NCI-H2171 (cell line): ENCODE measurements at places on chromosomes 6 and 20.

- DNase-seq, result no peak
These were observed 43.1 kb downstream of the JPH2 start for GRCh38 chr20:44143936-44144335.

DNA sequence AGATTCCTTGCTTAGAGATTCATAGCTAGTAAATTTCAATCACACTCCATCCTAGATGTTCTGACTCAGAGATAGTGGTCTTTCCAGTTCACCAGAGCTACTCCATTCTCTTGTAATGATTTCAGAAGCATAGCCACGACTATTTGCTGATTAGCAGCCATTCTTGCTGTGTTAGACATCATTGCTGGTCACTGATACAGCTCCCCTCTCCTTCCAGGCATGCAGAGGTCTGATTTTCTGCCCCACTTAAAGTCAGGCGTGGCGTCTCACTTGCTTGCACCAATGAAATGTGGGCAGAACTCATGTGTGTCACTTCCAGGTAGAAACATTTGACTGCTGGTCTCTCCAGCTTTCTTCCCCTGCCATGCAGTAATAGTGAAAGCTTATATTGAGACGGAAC lies 168.9 kb upstream of the JARID2 start:
- DNase-seq, result no peak

GRCh38 chr20:63183422-63184146 lies 32.3 kb downstream of the YTHDF1 start:
- DNase-seq, result no peak

DNA sequence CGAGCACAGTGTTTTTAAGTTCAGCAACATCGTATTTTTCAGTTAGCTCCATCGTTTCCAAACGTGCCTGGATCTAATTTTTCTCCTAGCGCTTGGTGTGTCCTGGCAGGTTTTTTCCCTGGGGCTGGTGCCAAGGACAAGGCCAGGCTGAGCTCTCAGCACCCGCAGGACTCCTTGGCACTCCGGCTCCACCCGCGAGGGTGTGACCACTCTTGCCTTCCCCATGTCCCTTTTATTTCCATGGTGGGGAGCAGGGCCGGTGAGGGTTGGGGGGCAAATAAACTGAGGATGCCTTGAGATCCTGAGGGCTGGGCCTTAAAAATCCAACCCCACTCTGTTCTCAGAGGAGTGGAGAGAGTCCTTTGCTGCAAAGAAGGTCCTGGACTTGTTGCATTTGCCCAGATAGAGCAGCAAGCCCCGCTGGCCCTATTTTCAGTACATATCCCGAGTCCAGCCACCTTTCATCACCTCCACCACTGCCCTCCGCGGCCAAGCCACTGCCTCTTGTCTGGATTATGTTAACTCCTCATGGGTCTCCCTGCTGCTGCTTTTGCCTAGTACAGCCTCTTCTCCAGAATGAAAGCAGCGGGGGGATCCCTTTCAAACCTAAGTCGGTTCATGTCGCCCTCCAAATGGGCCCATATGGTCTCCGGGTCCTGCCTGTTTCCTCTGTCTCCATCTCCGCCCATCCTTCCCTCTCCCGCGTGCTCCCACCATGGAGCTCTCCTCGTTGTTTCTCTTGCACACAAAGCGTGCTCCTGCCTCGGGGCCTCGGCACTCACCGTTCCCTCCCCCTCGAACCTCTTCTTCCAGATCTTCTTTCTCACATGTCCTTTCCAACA lies 4.5 kb upstream of the RAB44 start:
- DNase-seq, result no peak

DNA sequence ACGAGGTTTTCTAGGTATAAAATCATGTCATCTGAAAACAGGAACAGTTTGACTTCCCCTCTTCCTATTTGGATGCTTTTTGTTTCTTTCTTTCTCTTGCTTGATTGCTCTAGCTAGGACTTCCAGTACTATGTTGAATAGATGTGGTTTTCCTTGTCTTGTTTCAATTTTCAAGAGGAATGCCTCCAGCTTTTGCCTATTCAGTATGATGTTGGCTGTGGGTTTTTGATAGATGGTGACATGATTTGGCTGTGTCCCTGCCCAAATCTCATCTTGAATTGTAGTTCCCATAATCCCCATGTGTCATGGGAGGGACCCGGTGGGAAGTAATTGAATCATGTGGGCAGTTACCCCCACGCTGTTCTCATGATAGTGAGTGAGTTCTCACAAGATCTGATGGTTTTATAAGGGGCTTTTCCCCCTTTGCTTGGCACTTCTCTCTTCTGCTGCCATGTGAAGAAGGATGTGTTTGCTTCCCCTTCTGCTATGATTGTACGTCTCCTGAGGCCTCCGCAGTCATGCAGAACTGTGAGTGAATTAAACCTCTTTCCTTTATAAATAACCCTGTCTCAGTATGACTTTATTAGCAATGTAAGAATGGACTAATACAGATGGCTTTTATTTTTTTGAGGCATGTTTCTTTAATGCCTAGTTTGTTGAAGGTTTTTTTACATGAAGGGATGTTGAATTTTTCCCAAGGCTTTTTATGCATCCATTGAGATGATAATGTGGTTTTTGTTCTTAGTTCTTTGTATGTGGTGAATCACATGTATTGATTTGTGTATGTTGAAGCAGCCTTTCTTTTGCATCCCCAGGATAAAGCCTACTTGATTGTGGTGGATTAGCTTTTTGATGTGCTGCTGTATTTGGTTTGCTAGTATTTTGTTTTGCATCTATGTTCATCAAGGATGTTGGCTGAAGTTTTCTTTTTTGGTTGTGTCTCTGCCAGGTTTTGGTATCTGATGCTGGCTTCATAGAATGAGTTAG lies 239.1 kb downstream of the THBS2 start:
- no peak for DNase-seq

GRCh38 chr20:10476319-10476724 lies 41.2 kb downstream of the SLX4IP start:
- no peak for DNase-seq

DNA sequence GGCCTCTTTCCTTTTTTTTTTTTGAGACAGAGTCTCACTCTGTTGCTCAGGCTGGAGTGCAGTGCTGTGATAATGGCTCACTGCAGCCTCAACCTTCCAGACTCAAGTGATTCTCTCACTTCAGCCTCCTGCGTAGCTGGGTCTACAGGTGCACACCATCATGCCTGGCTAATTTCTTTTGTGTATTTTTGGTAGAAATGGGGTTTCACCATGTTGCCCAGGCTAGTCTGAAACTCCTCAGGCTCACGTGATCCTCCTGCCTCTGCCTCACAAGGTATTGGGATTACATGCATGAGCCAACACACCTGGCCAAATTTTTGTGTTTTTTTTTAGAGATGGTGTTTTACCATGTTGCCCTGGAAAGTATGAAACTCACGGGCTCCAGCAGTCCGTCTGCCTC lies 29.3 kb downstream of the SRC start:
- DNase-seq, result no peak

GRCh38 chr6:30974490-30975252 lies 8.8 kb upstream of the MUC21 start:
- DNase-seq, result no peak

DNA sequence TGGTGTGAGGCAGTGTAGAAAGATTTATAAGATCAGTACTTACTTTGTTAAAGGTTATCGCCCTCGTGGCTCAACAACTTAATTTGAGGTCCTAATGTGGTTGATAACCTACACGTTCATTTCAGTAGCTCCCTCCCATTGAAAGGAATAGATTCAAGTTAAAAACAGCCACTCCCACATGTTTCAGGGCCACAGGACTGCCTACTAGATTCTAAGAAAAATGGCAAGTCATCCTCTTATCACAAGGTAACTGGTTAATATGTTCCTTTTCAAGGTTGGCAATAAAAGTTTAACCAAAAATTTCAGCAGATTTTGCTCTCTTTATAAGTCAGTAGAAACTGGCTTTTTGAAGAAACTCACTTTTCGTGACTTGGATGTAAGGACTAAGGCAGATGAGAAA lies 17.1 kb downstream of the GSTA2 start:
- DNase-seq, result no peak

GRCh38 chr6:6689400-6690143 lies 101.1 kb downstream of the LY86 start:
- DNase-seq, result no peak

DNA sequence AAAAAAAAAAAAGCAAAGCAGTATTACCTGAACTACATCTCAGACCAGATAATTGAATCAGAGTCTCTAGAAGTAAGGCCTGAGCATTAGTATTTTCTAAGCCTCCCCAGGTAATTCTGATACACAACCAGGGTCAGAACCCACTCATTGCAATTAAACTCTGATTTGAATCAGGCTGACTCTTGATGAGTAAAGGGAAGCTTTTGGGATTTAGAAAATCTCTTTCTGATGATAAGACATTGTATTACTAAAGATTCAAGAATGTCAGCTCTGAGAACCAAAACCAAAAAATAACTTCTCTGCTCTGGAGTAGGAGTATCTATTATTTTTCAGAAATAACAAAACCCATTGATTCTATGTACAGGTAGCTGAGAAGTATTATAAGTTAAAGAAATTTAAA lies 100.1 kb upstream of the COL21A1 start:
- DNase-seq, result no peak

GRCh38 chr20:53126185-53126584 lies 154.0 kb downstream of the TSHZ2 start:
- DNase-seq, result no peak

- DNase-seq, result no peak
These were observed 77.4 kb downstream of the ASXL1 start for GRCh38 chr20:32435449-32436107.

GRCh38 chr6:44270526-44271405 lies 516 bp downstream of the TMEM151B start:
- DNase-seq, result peak; percentile 23

- no peak for DNase-seq
These were observed 15.1 kb upstream of the HIVEP2 start for GRCh38 chr6:142960098-142960497.

DNA sequence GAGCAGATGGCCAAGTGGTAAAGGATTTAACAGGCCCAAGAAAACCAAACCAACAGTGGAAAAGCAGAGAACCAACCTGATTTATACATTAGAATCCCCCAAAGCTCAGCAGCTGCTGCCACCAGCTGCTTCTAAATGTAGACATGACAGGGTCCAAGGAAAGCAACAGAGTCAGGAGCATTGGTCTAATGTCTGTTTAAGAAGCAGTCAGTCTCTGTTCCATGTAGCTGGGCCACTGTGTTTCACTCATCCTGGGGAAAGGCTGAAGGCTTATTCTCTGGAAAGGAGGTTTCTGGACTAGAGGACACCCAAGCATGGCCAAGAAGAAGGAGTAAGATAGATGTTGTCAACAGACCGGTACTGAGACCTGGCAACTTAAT lies 75.4 kb downstream of the TMEM244 start:
- no peak for DNase-seq

DNA sequence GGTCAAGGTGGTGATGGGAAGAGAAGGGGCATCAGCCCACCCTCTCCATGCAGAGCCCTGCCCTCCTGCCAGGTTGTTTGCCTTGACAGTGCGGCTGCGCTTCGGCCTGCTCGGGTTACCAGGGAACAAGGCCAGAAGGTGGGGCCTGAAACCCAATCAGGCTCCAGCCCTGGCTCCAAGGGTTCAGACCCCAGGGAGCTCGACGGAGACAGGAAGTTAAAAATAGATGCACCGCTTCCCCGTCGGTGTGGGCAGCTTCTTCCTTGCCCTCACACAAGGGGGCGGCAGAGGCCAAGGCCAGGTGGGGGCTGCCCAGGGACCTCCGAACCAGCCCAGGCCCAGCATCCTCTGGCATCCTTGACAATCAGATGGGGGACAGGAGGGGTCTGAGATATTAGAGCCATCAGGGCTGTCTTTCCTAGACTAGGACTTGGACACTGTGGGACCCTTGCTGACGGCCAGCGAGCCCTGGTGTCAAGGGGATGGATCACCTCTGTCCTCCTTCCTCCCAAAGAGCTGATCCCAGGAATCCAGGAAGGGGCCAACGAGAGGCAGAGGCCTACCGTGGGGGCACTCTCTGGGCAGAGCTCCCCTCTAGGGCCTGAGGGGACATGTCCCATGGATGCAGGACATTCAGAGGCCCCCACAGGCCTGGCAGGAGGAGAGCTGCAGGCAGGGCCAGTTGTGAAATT lies 65.2 kb downstream of the RIPOR3 start:
- DNase-seq, result peak; percentile 88

GRCh38 chr6:141463237-141463977 lies 669.3 kb upstream of the GJE1 start:
- no peak for DNase-seq

GRCh38 chr6:40932366-40932765 lies 106.7 kb downstream of the UNC5CL start:
- no peak for DNase-seq

DNA sequence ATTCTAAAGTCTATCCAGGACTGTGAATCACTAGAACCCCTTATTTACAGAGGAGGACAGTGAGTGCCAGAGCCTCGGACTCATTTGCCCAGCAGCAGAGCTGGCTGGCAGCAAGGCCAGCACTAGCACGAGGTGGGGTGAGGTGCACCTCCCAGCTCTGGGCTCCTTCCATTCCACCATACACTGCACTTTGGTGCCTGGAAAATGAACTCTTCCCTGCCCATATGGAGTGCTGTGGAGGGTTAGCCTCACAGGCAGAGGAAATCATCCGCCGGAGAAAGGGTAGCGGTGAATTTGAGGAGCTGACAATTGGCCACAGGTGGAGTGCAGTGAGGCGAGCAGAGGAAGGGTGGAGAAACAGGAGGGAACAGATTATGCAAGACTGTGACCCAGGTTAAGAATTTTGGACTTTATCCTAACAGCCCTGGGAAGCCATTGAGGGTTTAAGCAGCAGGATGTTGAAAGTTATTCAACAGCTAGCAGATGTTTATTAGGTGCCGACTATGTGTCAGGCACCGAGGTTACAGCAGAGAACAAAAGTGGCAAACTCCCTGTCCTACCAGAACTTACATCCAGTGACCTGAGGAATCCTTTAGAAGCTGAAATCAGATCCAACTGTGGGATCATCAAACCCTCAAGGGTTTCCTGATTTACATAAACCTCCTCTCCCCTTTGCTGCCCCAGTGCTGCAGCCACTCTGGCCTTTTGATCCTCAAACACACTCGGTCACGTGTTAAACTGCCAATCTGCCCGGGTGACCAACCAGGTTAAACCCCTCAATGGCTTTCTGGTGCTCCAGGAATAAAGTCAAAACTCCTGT lies 6.2 kb downstream of the TRIM26 start:
- no peak for DNase-seq

DNA sequence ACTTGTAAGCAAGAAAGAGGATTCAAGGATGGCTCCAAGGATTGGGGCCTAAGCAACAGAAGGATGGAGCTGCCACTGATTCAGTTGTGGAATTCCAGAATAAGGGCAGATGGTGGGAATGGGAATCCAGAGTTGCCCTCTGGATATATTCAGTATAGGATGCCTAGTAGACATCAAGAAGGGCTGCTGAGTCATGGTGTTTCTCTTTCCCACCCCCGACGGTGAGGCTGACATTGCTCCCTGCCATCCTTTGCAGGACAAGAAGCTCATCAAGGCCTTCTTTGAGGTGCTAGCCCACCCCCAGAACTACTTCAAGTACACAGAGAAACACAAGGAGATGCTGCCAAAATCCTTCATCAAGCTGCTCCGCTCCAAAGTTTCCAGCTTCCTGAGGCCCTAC lies 11.2 kb upstream of the ZNF76 start:
- no peak for DNase-seq

DNA sequence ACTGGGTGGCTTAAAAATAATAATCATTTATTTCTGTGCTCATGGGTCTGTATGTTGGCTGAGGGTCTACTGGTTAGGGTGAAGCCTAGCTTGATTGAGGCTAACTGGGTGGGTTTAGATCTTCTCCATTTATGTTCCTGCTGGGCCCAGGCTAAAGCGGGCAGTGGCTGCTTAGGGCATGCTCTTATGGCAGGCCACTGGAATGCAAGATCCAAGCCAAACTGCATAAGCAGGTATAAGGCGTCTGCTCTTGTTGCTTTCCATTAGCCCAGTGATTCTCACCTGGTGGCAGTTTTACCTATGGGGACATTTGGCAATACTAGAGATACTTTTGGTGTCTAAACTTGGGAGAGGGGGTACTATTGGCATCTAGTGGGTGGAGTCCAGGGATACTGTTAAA lies 44.5 kb downstream of the QKI start:
- DNase-seq, result no peak
